HTR-8/SVneo (cell line): ENCODE measurements at places on chromosomes 16 and 17.

DNA sequence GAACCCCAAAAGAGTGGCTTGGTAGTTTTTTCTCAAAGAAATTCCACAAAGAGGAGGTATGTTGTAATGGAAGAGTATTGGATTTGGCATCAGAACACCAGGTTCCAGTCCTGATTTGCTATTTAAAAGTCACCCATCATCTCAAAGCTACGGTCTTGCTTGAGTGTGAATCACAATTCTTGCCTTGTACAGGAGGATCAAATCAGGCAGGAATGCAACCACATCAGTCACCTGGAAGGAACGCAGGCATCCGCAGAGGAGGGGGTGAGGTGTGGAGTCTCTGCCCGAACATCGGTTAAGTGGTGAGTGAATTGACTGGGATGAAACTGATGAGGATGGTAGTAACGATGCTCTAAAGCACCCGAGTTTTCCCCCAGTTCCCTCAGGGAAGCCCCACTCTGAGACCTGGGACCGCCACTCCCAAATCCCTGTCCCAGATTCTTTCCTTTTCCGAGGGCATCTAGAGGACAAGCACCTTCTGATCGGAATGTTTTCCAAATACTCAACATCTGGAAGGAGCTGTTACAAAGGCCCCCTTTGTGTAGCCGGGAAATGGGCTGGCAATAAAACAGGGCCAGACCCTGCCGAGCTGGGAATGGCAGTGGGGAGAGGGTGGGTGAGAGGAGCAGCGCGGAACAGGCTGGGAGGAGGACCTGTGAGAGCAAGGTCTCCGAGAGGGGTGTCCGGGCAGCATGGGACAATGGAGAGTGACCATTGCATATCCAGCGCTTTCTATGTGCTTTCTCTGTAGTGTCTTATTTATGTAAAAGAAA, 469.6 kb downstream of the SLC39A11 start:
- no peak for DNase-seq

GRCh38 chr16:1305823-1306222, 3.6 kb upstream of the UBE2I start:
- no peak for DNase-seq

DNA sequence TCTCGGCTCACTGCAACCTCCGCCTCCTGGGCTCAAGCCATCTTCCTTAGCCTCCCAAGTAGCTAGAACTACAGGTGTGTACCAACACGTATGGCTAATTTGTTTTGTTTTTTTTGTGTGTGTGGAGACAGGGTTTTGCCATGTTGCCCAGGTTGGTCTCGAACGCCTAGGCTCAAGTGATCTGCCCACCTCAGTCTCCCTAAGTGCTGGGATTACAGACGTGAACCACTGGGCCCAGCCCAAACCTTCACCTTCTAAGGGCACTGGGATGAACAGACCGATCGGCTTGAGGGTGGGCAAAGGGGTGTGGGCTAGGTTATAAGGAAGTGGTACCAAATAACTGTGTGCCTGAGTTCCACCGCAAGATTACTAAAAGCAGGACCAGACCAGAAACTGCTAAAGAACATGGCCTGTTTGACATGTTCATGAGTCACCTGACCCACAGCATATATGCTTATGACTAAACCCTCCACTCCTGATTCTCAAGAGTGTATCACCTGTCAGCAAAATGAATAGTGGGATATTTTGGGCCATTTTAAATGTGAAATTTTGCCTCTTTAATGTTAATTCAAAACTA, 8.1 kb downstream of the TMEM97 start:
- DNase-seq = no peak

- peak; percentile 91 for DNase-seq
Observed at GRCh38 chr16:66947302-66948065, 12.2 kb downstream of the CES2 start.

- no peak for DNase-seq
Observed at GRCh38 chr16:31875928-31876547, 2.4 kb downstream of the ZNF267 start.

DNA sequence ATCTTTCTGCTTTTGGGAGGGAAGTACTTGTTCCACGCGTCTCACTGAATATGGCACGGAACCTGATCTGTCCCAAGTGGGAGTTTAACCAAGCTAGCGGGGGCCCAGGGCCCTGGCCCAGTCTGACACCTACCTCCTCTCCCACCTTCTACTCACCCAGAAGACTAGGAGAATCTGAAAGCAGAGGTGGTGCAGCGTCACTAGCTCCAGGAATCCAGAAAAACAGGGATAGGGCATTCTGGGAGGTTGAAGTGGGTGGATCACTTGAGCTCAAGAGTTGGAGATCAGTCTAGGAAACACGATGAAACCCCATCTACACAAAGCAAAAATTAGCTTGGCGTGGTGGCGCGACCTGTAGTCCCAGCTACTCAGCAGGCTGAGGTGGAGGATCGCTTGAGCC, 163.5 kb upstream of the ZNF267 start:
- DNase-seq = no peak
